ENCODE measurements at places on chromosomes 5 and 9.

- no peak for DNase-seq
These were observed 117.5 kb downstream of the IRX2 start for GRCh38 chr5:2633992-2634391.

DNA sequence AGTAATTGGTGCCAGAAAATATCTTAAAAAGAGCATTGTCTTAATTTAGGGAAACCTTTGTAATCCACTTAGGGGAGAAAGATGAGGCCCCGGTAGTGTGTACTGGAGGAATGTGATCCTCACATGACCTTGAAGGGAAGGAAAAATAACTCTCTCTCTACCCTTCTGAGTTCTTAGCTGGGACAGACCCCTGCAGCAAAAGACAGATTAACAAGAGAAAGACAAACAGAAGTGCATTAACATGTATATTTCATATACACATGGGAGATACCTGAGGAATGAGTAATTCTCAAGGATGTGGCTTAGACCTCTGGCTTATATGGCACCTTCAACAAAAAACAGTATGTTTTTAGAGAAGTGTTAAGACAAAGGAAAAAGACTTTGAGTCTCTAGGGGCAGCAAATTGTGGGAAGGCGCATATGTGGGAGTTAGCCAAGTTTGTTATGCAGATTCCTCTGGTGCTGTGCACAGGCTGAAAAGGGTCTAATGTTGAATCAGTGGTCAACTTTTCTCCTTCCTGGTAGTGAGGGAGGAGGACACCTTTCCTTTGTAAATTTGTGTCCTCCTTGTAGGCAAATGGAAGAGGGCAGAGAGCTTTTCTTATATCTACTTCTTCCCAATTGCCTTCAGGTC is 138.8 kb downstream of the LRRC70 start:
- DNase-seq, result no peak

- no peak for DNase-seq
These were observed 115.9 kb downstream of the FBXL7 start for GRCh38 chr5:15615859-15616258.

DNA sequence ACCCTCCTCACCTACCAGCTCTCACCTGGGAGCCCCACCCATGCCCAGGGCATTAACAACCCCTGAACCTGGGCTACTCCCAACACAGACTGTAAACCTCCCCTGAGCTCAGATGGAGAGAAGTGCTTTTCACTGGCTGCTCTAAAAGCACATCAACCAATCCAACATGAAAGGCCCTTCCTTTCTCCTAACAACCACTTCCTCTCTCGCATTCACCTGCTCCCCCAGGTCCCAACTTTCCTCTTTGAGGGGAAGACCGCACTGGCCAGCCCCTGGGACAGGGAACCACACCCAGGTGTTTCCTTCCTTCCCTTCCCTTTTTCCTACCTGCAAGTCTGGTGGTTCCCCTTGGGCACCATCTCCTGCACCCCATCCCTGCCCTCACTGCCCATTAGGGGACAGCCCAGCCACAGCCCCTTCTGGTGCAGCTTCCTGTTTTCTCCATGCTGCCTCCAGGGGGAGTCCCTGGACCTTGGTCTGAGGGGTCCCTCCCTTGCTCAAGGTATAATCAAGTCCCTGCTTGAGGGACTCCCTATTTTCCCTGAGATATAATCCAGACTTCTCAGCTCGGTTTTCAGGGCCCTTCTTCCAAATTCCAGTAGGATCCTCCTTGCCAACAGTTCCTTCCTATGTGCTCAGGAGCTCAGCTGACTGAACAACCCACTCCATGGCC is 30.5 kb upstream of the DAB2IP start:
- DNase-seq, result peak; percentile 58

- no peak for DNase-seq
These were observed 339.0 kb downstream of the NSG2 start for GRCh38 chr5:174384509-174384947.

- no peak for DNase-seq
These were observed 29.3 kb upstream of the SLC6A19 start for GRCh38 chr5:1172007-1172581.

GRCh38 chr9:129590466-129590865 is 30.4 kb downstream of the C9orf50 start:
- DNase-seq, result no peak

- DNase-seq, result no peak
These were observed 2.5 kb upstream of the ADRB2 start for GRCh38 chr5:148823871-148824270.

GRCh38 chr5:75716715-75717081 is 539 bp downstream of the POC5 start:
- no peak for DNase-seq

GRCh38 chr9:109020581-109021511 is 7.5 kb upstream of the CTNNAL1 start:
- DNase-seq, result no peak

DNA sequence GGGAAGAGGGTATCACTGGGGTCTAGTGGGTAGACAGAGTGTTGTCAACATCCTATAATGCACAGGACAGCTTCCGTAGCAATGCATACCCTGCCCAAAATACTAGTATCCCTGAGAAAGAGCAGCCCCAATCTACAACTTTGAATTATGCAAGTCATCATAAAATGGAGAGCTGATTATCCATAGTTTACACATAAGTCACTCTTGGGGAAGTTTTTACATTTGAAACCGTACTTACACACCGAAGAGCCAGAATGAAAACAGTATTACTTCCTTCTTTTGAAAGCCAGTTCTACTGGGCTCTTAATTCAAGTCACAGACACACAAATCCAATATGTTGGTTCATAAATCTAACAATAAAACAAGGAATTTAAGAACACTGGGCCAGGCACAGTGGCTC is 21.6 kb downstream of the RNF145 start:
- no peak for DNase-seq
